ENCODE measurements at places on chromosomes 1 and 21. TPM values are rescaled to one million over a fixed set of nuclear protein-coding genes. Genes with fewer than 3 reads are reported as not detected.

GRCh38 chr1:61481315-61481715 is 243.6 kb downstream of the TM2D1 start:
- DNase-seq, result no peak

GRCh38 chr21:25964015-25964414 is 206.6 kb downstream of the APP start:
- no peak for DNase-seq

DNA sequence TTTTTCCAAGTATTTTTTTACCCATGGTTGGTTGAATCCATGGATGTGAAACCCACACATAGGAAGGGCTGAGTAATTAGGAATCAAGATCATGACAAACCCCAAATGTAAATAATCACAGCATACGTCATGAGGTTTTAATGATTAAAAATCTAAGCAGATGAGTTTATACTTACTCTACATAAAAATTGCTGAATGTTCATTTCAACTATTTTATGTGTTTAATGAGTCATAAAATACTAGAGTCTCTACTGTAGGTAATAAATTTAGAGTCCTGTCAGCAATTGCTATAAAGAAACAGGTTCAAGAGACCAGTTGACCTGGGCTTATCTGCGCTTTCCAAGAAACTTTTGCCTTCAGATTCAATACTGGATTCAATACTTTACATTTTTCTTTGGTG is 18.2 kb downstream of the CTH start:
- no peak for DNase-seq

DNA sequence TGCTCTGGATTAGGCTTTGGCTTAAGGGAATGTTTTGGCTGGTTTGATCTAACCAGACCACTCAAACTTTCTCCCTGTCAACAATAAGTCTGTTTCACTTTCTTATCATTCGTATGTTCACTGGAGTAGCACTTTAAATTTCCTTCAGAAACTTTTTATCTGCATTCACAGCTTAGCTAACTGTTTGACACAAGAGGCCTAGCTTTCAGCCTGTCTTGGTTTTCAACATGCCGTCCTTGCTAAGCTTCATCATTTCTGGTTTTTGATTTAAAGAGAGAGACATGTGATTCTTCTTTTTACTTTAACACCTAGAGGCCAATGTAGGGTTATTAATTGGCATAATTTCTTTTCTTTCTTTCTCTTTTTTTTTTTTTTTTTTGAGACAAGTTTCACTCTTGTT is 14.9 kb upstream of the CYB5R1 start:
- DNase-seq, result no peak

DNA sequence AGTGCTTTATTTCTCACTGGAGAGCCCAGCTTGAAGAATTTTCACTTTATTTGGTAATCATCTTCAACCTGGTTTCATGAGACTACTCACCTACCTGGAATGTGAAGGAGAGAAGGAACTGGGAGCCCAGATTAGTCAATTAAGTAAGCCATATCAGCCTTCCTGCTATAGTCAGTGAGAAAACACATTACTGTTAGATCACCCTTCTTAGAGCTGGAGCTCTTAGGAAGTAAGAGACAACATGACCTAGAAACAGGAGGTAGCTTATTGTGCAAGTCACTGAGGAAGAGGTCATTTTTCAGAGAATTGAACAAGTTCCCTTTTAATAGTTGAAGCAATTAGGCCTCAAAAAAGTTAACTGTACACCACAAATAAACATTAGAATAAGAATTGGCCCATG is 49.2 kb upstream of the TEKT2 start:
- DNase-seq, result peak; percentile 6

ELAPOR1 gene
- total RNA-seq, result 2.5 TPM

EPHA2 gene
- 26.7 TPM for total RNA-seq

RGS16 gene
- total RNA-seq, result 6.3 TPM

TSPAN2 gene
- 1.8 TPM for total RNA-seq
